ENCODE measurements at places on chromosomes 6 and 20. TPM values are rescaled to one million over a fixed set of nuclear protein-coding genes. Genes with fewer than 3 reads are reported as not detected.

The F13A1 gene
- 42.0 TPM for polyA plus RNA-seq

The CRYBG1 gene
- 3.0 TPM for polyA plus RNA-seq

The LY86 gene
- polyA plus RNA-seq: 2.2 TPM

The OR2B6 gene
- polyA plus RNA-seq: not detected

The THBD gene
- 9.8 TPM for polyA plus RNA-seq

The NTSR1 gene
- 0.07 TPM for polyA plus RNA-seq

The ADGRF4 gene
- not detected for polyA plus RNA-seq

The PRPH2 gene
- polyA plus RNA-seq: 5.5 TPM

The LRRC1 gene
- polyA plus RNA-seq: 8.7 TPM

The PTGIS gene
- polyA plus RNA-seq: 26.1 TPM

The SGK2 gene
- polyA plus RNA-seq: 2.5 TPM

GRCh38 chr20:15319439-15319838 lies 982.0 kb upstream of the FLRT3 start:
- no peak for DNase-seq

GRCh38 chr20:17838921-17839320 lies 129.7 kb downstream of the SNX5 start:
- DNase-seq: no peak

DNA sequence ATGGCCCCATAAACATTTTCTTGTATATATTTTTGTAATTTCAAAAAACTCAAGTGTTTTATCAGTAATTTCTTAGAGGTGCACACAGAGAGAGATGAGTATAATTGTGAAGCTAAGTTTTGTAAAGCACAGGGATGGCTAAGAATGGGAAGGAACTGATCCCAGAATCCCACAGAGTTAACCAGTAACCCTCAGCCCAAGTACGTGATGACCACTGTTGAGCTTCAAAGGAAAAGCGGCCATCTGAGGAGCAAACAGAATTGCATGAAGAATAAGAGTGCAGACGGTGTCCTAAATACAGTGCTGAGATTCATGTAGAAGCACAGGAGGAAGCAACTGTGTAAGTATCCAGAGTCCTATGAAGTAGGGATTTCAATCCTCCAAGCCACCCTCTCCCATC lies 28.1 kb upstream of the HLA-C start:
- DNase-seq: no peak

GRCh38 chr6:105784179-105784578 lies 302.0 kb upstream of the PRDM1 start:
- DNase-seq: no peak

- DNase-seq: no peak
Observed at GRCh38 chr6:38968702-38969149, 79.9 kb upstream of the GLP1R start.

DNA sequence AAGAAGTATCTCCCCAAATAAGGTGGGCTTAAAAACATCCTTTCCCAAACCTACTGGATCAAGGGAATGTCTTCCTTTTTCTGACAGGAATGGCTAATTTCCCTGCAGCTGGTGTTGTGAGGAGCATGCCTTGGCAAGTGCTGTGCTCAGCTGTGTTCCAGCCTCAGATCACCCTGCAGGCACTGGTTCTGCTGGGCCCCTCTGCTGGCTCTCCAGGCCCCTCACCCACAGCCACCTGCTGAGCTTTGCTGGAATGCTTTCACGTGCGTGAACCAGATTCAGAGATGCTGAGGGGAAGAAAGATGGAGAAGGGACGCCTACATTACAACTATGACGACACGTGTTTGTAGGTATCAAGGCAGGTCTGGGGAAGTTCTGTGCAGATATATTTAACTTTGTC lies 71.3 kb upstream of the FOXC1 start:
- DNase-seq: no peak

GRCh38 chr6:91358986-91359385 lies 772.1 kb upstream of the MAP3K7 start:
- no peak for DNase-seq
